ENCODE measurements at places on chromosomes 4 and X.
A peak's percentile ranks its signal among the peaks of the same experiment; 100 is the strongest.

DNA sequence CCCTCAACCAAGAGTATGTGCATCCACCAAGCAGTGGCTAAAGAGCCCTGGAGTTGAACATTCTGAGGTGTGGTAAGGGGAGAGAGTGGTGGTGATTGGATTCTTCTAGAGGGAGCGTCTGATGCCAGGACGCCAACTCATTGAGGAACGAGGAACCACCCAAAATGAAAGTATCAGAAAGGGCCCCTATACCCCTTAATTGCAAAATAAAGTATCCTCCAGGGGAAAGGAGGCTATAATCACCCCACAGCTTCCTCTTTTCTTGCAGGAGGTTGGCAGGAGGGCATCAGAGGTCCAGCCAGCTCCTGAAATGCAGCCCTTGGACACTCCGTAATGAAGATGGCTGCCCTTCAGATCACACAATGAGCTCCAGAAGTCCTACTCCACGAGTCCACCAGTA lies 5.3 kb upstream of the KIAA1210 start:
- DNase-seq, result no peak

DNA sequence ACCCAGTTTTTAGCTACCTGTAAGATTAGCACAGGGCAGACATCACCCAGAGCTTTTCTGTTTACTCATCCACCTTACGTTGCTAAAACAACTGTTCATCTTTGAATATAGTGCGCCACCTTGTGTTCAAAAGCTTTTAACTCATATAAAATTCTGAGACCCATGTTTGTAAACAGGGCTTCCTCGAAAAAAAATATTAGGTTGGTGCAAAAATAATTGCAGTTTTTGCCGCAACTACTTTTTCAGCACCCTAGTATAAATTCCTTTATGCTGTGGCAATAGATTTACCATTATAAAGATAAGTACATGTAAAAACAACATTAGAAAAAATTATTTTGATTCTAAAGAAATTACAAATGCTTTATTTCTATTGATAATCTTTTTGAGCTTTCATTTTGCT lies 147.9 kb downstream of the LRBA start:
- peak; percentile 46 for DNase-seq

GRCh38 chr4:32133141-32133540 lies 1413.0 kb downstream of the PCDH7 start:
- DNase-seq, result no peak

GRCh38 chrX:38006291-38006690 lies at the start of gene SYTL5:
Gene SYTL5, plus strand, starts transcription at chrX:38006553. Its CDS starts 27,337 bp downstream, at chrX:38033890.
- DNase-seq, result no peak

GRCh38 chr4:8404791-8405515 lies 35.6 kb downstream of the ACOX3 start:
- DNase-seq, result no peak

DNA sequence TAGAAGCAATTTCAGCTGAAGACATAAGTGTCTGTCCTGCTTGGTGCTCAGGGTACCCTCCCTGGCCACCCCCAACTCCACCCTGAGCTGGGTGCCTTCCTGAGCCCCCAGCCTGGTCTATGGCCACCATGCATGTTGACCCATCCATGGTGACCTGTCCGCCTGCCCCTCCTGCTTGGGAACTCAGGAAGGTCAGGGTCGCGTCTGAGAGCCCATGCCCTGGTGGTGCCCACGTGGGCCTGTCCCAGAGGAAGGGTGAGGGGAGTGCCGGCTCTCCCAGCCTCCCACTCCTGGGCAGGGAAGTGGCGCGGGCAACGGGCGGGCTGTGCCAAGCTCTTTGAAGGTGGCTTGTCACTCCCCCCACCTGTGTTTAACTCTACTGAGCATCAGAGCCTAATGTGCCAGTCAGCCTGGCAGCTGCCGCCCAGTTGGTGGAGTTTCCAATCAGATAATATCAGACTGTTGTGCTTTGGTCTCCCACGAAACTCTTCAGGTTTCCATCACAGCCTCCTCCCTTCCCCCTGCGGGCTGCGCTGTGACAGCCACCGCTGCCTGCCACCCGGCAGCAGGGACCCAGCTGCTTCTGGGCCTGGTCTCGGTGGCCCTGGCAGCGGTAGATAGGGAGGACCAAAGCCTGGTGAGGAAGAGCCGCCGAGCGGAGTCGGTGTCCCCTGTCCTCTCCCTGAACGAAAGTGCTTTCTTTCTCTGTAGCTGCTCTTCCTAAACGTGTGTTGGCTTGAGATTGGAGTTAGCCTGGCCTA lies 4.8 kb downstream of the SH3BP2 start:
- DNase-seq, result no peak

DNA sequence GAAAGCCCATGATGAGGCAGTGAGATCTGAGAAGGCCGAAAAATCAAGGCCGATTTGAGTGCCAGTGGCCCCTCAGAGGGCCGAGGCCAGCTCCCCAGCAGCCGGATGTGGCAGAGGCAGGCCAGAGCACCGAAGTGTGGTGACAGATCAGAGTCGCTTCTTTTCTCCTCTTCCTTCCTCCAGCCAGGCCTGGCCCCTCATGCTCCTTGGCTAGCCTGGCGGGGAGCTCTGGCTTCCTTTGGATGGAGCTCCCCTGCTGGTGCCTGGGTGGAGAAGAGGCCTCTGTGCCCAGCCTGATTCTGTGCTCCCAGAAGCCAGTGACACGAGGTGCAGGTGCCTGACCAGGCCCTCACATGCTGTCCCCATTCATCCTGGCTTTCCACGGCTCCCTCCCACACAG lies 127.2 kb upstream of the PABPC4L start:
- no peak for DNase-seq

DNA sequence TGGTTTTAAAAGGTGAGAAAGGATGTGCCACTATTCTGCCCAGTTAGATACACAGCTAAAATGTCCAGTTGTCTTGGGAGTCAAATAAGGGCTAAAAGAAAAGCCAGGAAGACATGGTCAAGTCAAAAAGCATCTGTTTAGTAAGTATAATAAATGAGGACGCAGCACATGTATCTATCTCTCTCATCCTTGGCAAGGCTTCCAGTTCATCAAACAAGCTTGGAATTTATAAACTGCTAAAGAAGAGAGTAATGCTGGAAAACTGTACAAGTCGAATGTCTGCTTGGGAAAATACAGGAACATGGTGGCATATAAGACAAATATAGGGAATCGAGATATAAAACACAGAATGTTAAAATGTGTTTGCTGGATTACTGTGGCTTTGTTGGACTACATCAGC lies 106.7 kb downstream of the GPC3 start:
- no peak for DNase-seq

GRCh38 chr4:76197971-76198410 lies 15.6 kb downstream of the SCARB2 start:
- peak; percentile 74 for DNase-seq

DNA sequence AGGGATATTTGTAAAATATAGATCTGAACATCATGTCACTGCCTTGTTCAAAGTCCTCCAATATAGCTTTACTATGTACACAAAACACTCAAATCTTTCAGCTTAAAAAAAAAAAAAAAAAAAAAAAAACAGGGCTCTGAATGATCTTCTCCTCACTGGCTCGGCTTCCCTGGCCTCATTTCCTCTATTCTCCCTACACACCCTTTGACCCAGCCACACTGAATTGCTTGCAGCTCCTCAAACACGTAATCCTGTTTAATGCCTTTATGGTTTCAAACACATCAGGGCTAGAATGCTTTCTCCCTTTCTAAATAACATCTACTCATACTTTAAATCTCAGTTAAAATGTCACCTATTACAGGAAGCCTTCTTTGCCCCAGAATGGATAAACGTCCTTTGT lies 60.8 kb downstream of the MTMR8 start:
- no peak for DNase-seq

- DNase-seq, result no peak
These were observed 17.1 kb downstream of the MTTP start for GRCh38 chr4:99591757-99592156.

DNA sequence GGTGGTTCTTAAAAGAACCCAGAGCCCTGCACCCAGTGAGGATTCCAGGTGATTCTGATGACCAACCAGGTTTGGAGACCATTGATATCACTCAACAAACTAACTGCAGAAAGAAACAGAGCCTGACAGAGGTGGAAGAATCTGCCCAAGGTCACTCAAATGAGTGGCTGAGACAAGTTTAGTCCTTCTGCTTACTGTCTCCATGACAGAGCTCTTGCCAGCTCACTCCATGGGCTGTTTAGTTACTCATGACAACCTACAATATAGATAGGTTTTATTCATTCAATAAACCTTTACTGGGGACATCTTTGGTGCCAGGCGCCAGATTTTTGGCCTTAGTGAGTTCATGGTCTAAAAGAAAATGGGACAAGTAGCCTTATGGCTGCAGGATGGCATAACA lies 124.3 kb downstream of the RAB28 start:
- no peak for DNase-seq

- DNase-seq, result no peak
These were observed 66.9 kb upstream of the DAPP1 start for GRCh38 chr4:99749445-99750391.

DNA sequence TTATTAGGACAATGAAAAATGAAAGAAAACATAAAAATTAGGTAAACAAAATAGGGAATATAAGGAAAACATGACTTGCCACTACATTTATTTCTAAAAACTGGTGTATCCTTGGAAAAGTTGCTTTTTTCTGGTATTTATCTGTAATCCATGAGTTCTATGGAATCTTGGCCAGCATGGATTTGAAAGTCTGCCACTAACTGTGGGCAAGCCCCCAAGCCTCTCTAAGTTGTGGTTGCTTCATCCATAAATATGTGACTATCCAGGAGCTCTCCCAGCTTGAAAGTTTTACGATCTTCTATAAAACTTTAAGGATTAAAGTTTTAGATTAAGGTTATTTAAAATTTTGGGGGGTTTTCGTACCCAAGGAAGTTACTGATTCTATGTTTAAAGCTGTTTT lies 21.8 kb downstream of the RPS6KA3 start:
- no peak for DNase-seq

DNA sequence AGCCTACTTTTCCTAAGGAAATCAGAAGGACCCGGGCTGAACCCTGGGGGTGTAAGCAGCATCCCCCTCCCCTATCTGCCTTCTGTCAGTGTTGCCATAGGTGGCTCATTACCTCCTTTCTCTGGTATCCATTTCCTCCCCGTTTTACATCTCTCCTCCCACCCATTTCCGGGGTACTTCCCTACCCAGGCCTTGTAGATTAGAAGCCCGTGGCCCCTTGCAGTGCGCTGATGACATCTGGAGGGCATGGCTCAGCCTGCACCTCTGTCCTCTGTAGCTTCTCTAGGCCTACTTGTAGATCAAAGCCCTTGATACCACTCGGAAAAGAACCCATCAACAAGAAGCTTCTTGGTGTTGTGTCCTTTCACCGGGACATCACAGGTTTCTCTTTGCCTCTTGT lies 71.8 kb downstream of the NBDY start:
- DNase-seq, result no peak

GRCh38 chr4:20576861-20577260 lies 123.4 kb upstream of the PACRGL start:
- no peak for DNase-seq

- DNase-seq, result no peak
These were observed 42.9 kb downstream of the AFF1 start for GRCh38 chr4:86977621-86978184.

GRCh38 chr4:141849778-141850177 lies 213.4 kb downstream of the IL15 start:
- DNase-seq, result no peak

DNA sequence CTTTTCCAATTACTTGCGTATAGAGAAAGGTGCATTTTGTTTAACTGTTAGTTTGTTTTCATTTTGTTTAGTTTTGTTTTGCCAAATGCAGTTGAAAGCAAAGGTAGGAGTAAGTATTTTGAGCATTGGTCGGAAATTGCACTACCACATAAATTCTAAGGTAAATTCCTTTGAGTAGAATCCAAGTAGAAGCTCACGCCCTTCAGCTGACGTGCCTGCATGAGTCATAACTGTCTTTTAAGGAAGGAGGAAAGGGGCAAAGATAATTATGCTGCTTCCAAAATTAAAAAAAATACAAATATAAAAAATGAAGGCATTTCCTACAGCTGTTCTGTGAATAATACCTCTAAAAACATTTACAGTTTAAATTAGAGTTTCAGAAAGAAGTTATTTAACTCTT lies 110.2 kb upstream of the MYOZ2 start:
- DNase-seq, result no peak

- no peak for DNase-seq
These were observed 69.4 kb downstream of the PDS5A start for GRCh38 chr4:39908284-39908683.

DNA sequence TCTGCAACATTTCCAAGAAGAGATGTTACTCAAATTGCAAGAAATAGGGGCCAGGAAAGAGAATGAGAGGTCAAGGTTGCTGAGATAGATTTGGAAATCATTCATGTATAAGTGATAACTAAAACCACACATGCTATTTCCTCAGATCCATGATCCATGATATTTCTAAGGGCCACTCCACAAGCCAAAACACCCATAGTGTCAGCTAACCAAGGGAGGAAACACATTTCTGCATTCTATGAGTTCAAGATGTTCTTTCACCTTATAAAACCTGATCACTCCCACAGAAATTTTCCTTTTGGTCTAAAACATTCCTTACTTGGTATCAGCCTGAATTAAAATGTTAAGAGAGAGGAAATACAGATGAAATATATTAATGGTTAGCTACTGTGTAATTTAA lies 47.2 kb downstream of the TBCK start:
- no peak for DNase-seq

DNA sequence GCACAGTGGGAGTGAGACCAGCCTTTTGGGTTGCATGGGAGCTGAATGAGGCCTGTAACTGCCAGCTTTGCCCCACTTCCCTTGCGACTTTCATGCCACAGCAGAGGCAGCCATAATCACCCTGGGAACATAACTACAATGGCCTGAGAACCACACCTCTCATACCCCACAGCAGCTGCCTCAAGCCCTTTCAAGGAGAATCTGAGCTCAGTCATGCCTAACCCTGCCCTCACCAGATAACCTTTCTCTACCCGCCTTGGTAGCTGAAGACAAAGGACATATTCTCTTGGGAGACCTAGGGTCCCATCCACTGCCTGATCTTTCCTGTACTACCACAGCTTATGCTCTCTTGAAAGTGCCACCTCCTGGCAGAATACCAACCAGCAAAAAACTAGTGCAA lies 599.9 kb upstream of the IGFBP7 start:
- DNase-seq, result no peak

GRCh38 chr4:141022111-141022695 lies 111.1 kb downstream of the RNF150 start:
- DNase-seq, result no peak

DNA sequence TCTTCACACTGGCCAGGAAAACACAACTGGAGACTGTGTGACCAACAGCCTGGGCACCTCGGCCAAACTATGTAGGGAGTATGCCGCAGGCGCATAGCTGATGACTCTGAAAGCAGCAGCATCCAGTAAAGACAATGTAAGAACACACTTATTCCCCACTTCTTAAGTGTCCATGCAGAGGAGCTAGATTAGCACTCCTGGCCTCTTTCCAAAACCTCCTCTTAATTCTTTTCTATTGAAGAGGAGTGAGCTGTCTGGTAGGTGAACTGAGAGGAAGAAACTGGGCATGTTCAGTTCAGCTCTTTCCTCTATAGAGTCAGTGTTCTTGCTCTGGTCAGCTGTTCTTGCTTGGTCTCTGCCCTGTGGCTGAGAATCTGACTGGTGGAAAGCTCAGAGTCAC lies 21.1 kb downstream of the NMU start:
- no peak for DNase-seq
